Left renal cortex interstitium (tissue), 4 donors: ENCODE measurements at places on chromosomes 12 and 14.

- no peak for DNase-seq
Measured at GRCh38 chr12:124512667-124513296, 54.6 kb downstream of the NCOR2 start.

DNA sequence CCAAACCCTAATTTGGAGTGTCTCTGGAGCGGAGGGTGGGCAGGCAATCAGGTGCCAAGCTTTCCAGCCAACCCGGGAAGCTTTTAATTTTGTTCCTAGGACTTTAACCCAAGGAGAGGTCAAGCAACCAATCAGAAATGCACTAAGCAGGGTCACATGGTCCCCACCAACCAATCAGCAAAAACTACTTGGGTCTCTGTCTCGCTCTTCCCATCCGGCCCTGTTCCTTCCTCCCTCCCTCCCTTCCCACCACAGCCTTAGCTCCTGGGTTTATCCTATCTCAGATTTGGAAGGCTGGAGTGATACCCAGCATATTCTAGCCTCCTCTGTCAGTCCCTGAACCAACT lies 7.3 kb downstream of the HOXC5 start:
- DNase-seq, result no peak

DNA sequence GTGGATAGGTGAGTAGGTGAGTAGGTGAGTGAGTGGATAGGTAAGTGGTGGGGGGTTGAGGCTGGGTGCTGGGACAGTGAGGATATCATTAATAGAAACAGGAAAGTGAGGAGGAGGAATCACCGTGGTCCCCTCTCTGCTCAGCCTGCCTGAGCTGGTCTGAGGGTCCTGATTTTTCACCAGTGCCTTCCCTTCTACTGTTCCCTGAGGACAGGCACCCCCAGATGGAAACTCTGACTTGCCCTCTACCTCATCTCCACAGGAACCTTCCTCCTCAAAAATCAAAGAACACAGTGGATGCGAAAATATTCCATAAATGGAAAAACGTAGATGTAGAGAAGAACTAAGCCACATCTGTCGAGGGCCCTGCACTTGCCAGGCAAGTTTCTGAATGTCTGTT lies 1.9 kb downstream of the GPR68 start:
- DNase-seq, result no peak

DNA sequence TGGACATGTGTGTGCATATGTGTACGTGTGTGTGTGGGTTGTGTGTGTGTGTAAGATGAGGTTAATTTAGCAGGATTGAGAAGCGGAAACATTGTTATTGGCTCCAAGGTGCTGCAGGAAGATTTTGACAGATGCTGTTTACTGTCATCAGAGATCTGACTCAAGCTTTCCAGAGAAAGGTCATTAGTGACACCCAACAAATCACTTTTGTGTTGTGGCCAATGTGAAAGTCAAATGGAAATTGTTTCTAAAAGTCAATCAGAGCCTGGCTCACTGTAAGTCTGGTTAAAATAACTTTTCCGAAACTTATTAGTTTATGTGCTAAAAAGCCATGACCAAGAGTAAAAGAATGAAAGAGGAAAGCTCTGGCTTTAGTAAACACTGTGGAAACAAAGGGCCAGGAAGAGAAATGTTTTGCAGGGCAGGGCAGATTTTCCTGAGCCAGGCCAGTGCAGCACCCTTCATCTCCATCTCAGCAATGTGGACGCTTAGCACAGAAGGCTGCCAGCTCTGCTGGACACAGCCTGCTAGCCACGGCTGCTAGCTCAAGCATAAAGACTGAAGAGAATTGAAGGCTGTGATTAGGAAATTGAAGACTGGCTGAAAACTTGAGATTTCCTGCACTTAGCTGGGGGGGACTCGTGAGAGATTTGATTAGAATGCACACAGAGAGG lies 235.8 kb downstream of the NEDD1 start:
- DNase-seq, result no peak

- no peak for DNase-seq
Measured at GRCh38 chr12:57576613-57577160, 14.3 kb upstream of the PIP4K2C start.

DNA sequence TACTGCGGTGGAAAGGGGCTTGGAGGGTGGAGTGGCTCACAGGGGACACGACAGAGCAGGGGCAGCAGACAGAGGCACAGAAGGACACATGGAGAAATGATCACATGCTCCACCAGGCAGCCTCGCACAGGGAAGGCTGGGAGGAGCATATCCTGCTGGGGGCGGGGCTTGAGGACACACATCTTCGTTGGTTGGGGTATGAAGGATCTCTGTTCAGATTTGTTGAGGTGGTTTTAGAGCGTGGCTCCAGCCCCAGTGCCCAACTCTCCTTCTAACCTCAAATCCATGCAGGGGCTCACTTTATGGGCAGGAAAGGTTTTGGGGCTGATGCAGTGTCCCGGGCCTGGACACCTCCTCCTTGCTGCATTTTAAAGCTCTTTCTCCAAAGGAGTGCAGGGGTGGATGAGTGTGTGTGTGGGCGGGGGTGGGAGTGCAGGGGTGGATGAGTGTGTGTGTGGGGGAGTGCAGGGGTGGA lies 733 bp upstream of the P3H3 start:
- DNase-seq, result peak; percentile 81

- peak; percentile 85 for DNase-seq
Measured at GRCh38 chr14:103121846-103122584, 1.2 kb upstream of the TNFAIP2 start.

GRCh38 chr12:132169376-132169775 lies 25.1 kb downstream of the NOC4L start:
- DNase-seq, result no peak

- no peak for DNase-seq
Measured at GRCh38 chr14:106346084-106346483, 819.7 kb downstream of the TMEM121 start.

DNA sequence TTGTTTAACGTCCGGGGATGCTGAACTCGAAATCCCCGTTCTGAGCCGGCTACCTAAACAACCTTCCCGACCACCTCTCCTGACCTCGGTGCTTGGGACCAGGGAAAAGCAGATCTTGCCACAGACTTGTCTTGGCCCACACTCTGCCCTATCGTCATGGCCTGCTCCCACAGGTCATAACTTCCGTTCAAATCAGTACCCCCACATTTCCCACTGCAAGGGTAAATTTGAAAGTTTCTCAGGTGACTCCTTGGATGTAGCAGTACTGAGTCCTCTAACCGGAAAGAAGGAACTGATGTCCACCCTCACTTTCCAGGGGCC lies 612 bp upstream of the RBM23 start:
- no peak for DNase-seq

- no peak for DNase-seq
Measured at GRCh38 chr12:77315407-77315806, 250.0 kb upstream of the E2F7 start.

DNA sequence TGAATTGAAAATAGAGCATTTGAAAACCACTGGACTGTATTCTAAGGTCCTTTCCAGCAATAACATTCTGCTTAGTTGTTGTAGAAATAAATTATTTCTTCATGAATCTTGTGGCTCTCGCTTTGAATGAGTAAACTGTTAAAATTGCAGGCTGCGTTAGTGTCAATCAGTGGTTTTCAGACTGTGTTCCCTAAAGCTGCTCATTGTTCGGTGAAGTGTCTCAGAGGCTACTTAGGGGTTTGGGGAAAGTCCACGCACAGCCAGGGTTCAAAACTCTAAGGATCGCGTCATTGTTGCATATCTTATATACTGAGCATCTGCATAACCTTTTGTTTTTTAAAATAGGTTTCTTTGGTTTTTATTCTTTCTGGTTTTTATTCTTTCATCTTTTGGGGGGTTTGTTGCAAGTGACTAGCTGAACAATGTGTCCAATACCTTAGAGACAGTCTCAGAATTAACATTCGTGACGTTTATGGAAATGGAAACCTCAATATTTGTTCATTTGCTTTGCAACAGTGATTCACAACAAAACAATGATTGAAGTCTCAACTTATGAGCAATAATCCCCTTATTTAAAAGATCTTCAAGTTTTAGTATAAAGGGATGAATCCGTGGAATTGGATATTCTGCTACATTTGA lies 108.1 kb downstream of the TTLL5 start:
- no peak for DNase-seq

DNA sequence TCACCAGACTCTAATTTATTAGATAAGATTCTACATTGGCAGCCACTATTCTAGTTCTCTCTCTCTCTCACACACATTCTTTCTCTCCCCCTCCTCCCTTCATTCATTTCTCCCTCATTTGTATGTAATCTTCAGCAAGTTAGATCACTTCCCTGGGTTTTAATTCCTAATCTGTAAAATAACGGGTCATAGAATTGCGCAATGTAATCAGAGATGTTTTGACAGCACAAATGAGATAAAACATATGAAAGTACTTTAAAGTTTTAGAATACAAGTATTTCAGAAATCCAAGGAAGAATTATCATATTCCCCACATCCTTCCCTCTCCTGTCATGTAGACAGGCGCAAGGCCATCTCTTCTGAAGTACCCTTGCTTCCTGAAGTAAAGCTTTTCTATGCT lies 21.7 kb downstream of the STYK1 start:
- no peak for DNase-seq

DNA sequence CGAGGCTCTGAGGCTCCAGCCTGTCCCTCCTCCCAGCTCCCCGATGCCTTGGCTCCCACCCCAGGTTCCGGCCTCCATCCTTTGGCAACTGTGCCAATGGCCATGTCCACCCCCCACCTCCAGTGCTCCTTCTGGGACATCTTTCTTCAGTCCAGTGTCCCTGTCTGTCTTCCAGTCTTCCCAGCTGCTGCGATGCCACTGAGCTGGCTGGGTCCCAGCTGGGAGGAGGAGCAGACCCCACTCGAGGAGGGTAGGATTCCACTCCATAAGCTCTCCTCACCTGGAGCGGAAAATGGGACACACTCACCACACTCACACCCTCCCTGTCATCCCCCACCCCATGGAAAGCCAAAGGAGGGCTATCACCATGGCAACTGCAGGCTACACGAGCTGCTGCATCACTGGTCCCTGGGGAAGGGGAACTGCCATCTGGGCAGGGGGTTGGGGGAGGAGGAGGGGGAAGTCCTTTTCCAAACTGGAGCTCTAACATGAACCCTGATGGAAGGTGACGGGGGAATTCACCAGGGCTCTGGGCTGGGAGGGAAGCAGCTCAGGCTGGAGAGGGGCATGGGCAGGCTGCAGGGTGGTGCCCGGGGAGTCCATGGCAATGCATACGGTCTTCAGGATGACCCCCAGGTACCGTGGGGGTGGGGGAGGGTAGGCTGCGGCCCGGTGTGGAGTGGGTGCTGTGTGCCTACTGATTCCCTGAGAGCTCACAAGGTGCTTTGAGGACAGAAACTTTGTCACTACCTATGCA lies 94.3 kb downstream of the LRRC74A start:
- no peak for DNase-seq

GRCh38 chr12:107486140-107486892 lies 199.3 kb upstream of the PWP1 start:
- DNase-seq, result no peak

GRCh38 chr12:18257251-18257650 lies 4.1 kb upstream of the PIK3C2G start:
- no peak for DNase-seq

DNA sequence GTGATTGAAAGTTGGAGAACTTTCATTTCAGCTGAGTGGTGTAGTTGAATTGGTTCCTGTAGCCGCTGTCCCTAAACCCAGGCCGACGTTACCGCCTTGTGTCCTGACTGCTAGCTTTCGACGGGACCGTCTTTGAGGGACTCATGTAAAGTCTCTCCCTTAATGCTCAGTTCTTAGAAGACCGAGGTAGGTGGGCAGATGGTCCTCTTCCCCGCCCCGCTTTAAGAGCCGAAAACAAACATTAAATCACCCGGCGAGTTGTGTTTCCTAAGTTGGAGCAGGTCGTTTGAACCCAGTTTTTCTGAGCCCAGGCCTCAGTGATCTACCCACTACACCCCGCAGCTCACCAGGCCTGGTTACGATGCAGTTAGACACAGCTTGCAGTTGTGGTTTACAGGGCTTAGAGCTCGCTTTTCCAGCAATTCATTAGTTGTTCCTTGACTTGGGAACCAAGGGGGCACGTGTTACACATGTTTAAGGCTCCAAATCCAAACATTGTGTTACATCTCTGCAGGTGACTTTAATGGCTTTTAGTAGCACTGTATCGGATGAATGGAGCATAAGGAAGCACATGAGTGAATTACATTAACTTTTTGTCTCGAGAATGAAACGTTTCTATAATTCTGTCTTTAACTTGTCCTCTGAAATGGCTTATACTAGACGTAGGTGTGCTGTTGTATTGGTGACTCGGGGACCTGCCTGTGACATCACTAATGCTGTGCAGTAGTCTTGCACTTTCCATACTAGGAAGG lies 790 bp downstream of the NEDD1 start:
- DNase-seq, result peak; percentile 33

DNA sequence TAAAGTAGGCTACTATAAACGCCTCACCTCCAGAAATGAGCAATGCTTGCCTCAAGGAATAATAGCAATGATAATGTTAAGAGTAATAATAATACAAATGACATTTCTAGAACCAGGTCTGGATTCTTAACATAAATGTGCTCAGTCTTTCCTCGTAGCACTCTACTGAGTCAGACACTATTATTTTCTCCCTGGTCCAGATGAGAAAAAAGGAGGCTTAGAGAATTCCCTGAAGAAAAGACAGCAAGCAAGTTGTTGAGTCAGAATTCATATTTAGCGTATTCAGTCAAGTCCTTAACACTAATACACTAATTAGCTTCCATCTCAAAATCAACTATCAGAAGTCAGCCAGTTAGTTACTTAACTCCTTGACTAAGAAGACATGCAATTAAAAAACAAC lies 13.2 kb downstream of the KCNC2 start:
- DNase-seq, result no peak

DNA sequence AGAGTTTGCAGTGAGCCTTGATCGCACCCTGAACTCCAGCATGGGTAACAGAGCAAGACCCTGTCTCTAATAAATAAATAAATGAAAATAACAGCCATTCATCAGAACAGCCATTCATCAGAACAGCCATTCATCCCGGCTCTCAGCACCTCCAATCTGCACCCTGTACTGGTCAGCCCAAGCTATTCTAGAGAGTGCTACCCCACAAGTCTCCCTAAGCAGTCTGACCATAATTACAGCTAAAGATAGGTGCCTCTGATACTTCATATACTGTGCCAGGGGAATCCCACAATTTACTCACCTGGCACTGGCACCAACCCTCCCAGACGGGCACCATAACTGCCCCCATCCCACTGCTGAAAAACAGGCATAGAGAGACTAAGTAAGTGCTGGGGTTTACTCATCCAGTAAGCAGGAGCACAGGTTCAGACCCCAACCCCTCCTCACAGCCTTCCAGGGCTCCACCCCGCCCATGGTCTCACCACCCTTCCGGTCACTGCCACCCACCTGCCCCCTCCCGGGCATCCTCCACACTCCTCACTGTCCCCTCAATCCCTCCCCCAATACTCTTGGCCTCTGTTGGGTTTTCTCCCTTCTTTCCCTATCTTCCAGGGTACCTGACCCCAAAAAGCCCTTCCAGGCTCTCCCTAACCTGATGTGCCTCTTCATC lies 15.2 kb upstream of the EIF5 start:
- DNase-seq, result no peak

DNA sequence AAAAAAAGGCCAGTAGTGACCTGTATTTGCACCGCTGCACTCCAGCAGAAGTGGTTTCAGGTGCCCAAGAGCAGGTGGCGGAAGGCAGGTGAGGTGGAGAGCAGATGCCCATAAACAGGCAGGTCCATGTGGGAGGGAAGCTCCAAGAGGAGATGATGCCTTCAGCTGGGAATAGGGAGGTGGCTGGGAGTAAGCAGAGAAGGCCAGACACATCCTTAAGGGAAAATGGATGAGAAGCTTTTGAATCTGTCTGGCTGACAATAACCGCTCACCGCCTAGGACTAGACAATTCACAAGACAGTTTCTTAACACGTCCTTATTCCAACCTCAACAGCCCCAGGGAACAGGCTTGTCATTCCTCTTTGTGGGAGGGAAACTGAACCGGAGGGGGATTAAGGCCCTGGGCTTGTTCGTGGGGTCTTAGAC lies 43.9 kb upstream of the PLEKHG6 start:
- DNase-seq, result no peak

- no peak for DNase-seq
Measured at GRCh38 chr14:69713209-69713781, 53.6 kb upstream of the SRSF5 start.
